Activated CD8-positive, alpha-beta T cell treated with anti-CD3 and anti-CD28 coated beads, Interleukin-2, amount 10 ng/mL, durations not matched to agents 7 days and 5 days (primary cell): ENCODE measurements at places on chromosomes 13 and 19. TPM values are rescaled to one million over a fixed set of nuclear protein-coding genes. Genes with fewer than 3 reads are reported as not detected.

DNA sequence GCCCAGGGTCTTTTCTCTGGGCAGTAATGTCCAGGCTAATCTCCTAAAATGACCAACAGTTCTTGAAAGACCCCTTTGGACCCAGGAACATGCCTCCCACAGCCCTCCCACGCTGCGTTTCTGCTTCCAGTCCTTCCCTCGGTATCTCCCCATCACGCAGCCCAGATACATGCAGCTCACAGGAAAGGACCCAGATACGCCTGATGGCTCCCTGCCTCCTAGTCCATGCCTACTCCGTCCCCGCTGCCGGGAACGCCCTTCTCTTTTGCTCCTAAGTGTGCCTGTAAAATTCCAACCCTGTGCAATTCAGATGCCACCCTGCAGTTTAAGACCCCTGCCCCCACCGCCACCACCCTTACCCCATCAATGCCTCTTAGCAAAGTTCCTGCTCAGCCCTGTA, 778 bp downstream of the MUC16 start:
- no peak for DNase-seq

- DNase-seq: no peak
These were observed 473.4 kb downstream of the SLITRK5 start for GRCh38 chr13:88144580-88144979.

Gene BORA
- total RNA-seq: 31.0 TPM

- no peak for DNase-seq
These were observed 264.5 kb upstream of the TSHZ3 start for GRCh38 chr19:31613683-31614219.

GRCh38 chr13:53191091-53191490, 162.5 kb downstream of the OLFM4 start:
- DNase-seq: no peak

DNA sequence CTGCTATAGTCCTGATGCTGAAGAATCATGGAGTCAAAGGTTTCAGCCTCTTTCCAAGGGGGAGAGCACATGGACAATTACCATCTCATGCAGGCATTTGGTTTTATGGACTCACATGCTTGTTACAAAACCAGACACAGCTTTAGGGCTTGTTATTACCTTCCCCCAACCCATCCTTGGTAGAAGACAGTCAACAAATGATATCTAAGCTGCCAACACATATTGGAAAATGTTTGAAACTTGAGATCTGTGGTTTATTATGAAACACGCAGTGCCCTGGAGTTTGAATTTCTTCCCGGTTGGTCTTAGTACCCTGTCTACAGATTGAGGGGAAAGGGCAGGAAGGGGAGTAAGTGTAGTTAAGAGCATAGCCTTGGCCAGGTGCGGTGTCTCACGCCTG, 12.5 kb upstream of the CYP2A6 start:
- no peak for DNase-seq

Gene SERPINE3
- total RNA-seq: not detected

- no peak for DNase-seq
These were observed 2691.4 kb downstream of the PCDH9 start for GRCh38 chr13:64538711-64539110.

GRCh38 chr19:29489172-29489951, 36.4 kb upstream of the VSTM2B start:
- DNase-seq: peak; percentile 13

- DNase-seq: no peak
These were observed 374.0 kb downstream of the IRS2 start for GRCh38 chr13:109412283-109412901.

DNA sequence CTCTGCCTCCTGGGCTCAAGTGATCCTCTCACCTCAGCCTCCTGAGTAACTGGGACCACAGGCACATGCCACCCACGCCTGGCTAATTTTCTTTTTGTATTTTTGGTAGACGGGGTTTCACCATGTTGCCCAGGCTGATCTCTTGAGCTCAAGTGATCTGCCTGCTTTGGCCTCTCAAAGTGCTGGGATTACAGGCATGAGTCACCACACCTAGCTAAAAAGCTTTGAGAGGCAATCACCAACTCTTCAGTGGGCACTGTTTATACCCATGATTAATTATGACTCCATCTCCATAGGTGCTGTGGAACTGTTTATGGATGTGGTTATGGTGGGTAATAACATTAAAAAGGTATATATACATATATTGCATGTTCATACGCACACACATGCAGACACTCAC, 7.5 kb upstream of the RBM26 start:
- no peak for DNase-seq
